ENCODE measurements at places on chromosomes 6 and 20. TPM values are rescaled to one million over a fixed set of nuclear protein-coding genes. Genes with fewer than 3 reads are reported as not detected.

The KCNQ5 gene
- total RNA-seq, result 1.5 TPM

The FLRT3 gene
- 1.9 TPM for total RNA-seq

The RSPH4A gene
- 0.20 TPM for total RNA-seq

The OPRL1 gene
- 1.0 TPM for total RNA-seq

The RTEL1 gene
- total RNA-seq, result 7.2 TPM

The CPXM1 gene
- not detected for total RNA-seq

The C20orf144 gene
- 0.08 TPM for total RNA-seq

The PLCB4 gene
- 23.2 TPM for total RNA-seq

The AKAP12 gene
- total RNA-seq, result 158 TPM

The CAGE1 gene
- not detected for total RNA-seq

The HLA-DMB gene
- 1.7 TPM for total RNA-seq

The SLC22A16 gene
- total RNA-seq, result not detected

The GJA10 gene
- not detected for total RNA-seq
